Natural killer cell (primary cell): ENCODE measurements at places on chromosomes 12 and 14. TPM values are rescaled to one million over a fixed set of nuclear protein-coding genes. Genes with fewer than 3 reads are reported as not detected.

- DNase-seq: no peak
Observed at GRCh38 chr12:41061192-41061591, 126.9 kb upstream of the PDZRN4 start.

- no peak for DNase-seq
Observed at GRCh38 chr14:87996291-87996592, 3.3 kb upstream of the GALC start.

Gene CLEC4D
- total RNA-seq: 1.7 TPM

Gene ST8SIA1
- not detected for total RNA-seq
